ENCODE measurements at places on chromosomes 11 and 22. TPM values are rescaled to one million over a fixed set of nuclear protein-coding genes. Genes with fewer than 3 reads are reported as not detected.

DNA sequence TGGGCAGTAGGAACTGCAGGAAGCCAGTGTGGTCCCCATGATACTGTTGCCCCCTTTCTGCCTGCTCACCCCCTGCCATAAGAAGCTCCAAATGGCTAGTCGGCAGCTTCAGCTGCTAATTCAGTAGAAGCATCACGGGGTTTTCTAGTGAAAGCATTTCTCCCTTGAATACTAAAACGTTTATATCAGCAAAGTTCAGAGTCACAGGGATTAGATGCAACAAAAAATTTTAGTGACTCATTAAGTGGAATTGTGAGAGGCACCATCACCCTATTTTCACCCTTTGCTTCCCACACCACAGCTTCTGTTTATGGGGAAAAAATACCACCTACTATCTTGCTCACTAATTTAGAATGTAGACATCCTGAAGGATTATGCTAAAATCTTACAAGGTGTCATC, 25.2 kb downstream of the RAB39A start:
- H3K27ac ChIP-seq: no peak overlapping the region
- H3K4me3 ChIP-seq: no peak overlapping the region
- peaks cover 12% of the 10 kb centered on the region for H3K27me3 ChIP-seq
- H3K4me1 ChIP-seq: peaks cover 3% of the 10 kb centered on the region
- DNase-seq: no peak
- H3K36me3 ChIP-seq: no peaks in the 10 kb centered on the region

- no peak overlapping the region for H3K27ac ChIP-seq
- H3K36me3 ChIP-seq: peaks cover 6% of the 10 kb centered on the region
- H3K4me1 ChIP-seq: peaks cover 6% of the 10 kb centered on the region
- no peak overlapping the region for H3K4me3 ChIP-seq
Observed at GRCh38 chr11:43639224-43639623, 41.3 kb upstream of the HSD17B12 start.

DNA sequence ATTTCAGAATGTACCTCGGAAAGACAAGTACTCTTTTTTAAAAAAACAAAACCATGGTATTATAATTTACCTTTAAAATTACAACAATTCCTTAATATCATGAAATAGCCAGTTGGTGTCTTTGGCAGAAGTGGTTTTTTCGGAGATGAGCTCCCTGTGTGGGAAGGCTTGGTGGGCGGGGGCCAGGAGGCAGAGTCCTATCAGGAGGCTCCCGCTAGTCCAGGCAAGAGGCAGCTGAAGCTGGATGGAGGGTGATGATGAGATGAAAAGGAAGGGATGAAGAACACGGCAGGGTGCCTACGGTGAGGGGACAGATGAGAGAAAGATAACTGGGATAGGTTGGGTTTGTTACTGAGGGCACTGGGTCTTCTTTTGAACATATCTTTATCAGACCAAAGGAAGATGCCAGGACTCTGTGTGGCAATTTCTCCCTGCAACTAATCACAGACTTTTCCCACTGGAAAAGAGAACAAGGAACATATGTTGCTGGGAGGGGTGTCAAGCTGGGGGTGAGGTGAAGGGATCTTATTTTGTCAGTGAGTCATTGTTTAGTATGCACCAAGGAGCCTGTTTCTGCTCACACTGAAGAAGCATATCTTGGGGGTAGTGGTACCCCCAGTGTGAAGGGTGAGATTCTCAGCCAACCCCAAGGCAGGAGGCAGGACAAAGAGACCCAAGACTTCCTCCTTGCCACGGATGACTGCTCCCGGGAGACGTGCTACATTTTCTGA, 91.5 kb upstream of the YWHAH start:
- peaks cover 30% of the 10 kb centered on the region for H3K36me3 ChIP-seq
- no peak overlapping the region for H3K27ac ChIP-seq
- H3K27me3 ChIP-seq: no peaks in the 10 kb centered on the region
- H3K4me3 ChIP-seq: no peak overlapping the region
- no peak for DNase-seq

The RIMBP3B gene
- total RNA-seq: 0.55 TPM

DNA sequence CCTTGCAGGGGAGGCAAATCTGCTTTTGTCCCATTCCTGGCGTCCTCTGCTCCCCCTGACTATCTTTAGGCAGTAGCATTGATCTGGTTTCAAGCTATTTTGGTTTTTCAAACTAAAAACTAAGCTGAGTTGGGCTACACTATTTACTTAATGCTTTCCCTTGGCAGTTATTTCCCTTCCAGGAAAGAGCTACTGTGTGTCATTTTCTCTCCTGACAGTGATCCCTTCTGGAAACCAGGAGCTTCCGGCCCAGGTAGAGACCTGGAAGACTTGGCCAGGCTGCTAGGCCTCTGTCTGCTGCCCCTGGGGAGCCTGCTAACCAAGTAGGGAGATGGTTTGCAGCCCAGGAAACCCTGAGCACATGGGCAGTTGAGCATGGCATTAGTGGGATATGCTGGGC, 35.0 kb downstream of the NAV2 start:
- no peaks in the 10 kb centered on the region for H3K4me1 ChIP-seq
- H3K4me3 ChIP-seq: no peak overlapping the region

DNA sequence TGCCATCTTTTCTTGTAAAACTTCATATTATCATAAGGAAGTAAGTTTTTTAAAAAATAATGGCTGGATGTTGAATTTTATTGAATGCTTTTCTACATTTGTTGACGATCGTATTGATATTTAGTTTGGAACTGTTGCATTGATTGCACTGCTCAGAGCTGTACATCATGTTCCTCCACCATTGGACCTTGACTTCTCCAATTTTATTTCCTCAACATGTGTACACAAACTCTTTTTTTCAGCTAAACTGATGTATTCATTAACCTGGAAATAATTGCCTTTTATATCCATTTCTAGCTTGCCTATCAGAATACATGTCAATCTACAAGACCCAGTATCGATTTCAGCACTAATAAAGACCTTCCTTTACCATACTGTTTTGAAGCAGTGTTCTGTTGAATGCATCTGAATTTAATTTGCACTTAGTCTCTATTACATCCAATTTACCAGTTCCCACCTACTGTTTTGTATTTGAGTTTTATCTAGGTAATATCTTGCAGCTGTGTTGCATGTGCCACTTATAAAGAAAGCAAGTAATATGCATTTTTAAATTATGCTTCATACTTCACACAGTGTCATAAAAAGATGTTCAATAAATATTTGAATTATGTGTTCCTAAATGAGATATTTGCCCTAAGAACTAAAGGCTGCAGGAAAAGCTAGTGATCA, 5.5 kb downstream of the CEP57 start:
- no peak overlapping the region for H3K4me3 ChIP-seq
- no peak overlapping the region for H3K27ac ChIP-seq
- DNase-seq: no peak
- H3K27me3 ChIP-seq: no peaks in the 10 kb centered on the region

- H3K27ac ChIP-seq: no peak overlapping the region
- H3K4me3 ChIP-seq: peak overlapping the region; percentile 43
- H3K27me3 ChIP-seq: peaks cover 89% of the 10 kb centered on the region
- no peak for DNase-seq
- peaks cover 33% of the 10 kb centered on the region for H3K4me1 ChIP-seq
Observed at GRCh38 chr11:43578346-43579170, 102.0 kb upstream of the HSD17B12 start.
